ENCODE measurements at places on chromosomes 7 and 10.

DNA sequence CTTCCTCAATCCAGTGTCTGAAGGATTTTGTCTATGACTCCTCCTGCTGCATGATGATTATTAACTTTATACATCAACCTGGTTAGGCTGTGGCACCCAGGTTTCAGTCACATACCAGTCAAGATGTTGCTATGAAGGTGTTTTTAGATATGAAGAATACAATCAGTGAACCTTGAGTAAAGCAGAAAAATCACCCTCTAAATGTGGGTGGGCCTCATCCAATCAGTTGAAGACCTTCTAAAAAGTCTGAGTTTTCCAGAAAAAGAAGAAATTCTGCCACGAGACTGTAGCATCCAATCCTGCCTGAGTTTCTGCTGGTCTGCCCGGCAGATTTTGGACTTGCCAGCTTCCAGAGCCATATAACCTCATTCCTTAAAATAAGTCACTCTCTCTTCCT, 126.1 kb upstream of the FRMD4A start:
- no peak for DNase-seq

DNA sequence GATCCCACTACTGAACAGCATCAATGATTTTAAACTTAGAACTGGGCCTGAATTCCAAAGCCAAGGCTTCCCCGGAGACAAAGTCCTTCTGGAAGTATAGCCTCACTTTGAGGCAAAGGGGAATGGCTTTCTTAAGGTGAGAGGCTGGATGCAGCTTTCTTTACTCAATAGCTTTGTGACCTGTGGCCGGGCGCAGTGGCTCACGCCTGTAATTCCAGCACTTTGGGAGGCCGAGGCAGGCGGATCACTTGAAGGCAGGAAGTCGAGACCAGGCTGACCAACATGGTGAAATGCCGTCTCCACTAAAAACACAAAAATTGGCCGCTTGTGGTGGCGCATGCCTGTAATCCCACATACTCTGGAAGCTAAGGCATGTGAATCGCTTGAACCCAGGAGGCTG, 3.2 kb upstream of the FGFR2 start:
- no peak for DNase-seq

- no peak for DNase-seq
Measured at GRCh38 chr10:124026589-124026939, 66.8 kb downstream of the CHST15 start.

DNA sequence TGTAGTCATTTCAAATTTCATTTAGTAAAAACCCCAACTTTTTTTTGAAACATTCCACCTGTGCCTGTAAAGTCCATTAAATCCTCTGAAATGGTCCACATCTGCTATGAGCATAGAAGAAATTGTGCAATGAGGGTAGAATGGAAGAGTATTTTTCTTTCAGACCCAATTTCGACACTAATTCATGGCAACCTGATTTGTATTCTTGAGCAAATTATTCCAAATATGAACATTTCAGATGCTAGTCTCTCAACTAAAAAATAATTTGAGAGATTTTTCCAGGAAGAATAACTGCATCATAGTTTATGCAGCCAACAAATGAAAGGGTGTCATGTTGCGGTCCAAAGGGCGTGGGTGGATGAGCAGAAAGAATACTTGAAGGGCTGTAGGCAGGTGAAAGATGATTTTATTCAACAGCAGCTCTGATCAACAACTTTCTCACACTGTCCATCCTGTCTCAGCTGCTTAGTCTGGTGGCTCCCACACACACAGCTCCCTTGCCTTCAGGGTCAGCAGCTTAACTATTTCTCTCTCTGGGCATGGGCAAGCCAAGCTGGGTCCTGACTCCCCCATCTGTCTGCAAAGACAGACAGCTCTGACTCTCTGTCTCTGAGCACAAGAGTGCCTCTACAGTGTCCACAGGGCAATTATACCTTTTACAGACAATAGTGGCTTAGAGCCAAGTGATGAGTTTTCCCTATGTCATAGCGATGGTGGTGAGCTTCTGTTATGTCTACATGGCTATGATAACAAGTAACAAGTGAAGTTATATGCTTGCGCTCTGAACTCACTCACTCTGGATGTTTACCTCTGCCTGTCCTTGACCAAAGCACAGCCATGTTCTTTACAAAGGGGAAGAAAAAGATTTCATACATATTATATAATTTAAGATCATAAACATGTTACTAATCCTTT, 11.5 kb downstream of the STEAP2 start:
- DNase-seq = peak; percentile 56

- no peak for DNase-seq
Measured at GRCh38 chr10:4837551-4837950, 11.5 kb downstream of the AKR1E2 start.

GRCh38 chr10:49177391-49178355, 10.5 kb downstream of the TMEM273 start:
- DNase-seq = peak; percentile 70

DNA sequence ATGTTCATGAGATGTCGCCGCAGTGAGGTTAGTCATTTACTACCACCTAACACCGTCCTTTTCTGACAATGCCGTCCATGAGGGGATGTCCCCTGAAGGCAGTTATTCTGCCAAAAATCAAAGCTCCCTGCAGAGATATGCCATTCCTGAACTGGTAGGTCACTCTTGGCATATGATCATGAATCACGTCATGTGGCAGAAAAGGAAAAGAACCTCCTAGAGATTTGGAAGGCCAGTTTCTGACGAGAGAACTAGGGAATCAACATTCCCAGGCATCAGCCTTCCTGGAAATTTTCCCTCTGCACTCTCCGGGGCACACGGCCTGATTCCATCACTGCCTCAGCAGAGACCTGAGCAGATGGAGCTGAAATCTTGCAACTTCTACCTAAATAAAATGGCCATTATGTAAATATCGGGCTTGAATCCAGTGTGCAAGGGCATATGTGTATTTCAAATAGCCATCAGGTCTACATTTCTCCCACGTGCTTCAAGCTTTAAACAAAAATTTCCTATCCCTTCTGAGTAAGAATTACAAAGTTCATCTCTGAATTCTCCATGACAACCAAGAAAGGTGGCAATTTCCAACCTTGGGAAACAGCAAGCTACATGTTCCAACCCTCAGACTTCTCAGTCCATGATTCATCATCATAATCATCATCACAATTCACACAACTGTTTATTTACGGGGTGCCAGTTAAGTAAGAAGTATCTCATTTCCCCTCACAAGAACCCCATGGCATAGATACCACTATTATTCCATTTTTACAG, 46.5 kb downstream of the AMPH start:
- DNase-seq = peak; percentile 7

- DNase-seq = no peak
Measured at GRCh38 chr10:61475449-61475873, 22.3 kb upstream of the TMEM26 start.

DNA sequence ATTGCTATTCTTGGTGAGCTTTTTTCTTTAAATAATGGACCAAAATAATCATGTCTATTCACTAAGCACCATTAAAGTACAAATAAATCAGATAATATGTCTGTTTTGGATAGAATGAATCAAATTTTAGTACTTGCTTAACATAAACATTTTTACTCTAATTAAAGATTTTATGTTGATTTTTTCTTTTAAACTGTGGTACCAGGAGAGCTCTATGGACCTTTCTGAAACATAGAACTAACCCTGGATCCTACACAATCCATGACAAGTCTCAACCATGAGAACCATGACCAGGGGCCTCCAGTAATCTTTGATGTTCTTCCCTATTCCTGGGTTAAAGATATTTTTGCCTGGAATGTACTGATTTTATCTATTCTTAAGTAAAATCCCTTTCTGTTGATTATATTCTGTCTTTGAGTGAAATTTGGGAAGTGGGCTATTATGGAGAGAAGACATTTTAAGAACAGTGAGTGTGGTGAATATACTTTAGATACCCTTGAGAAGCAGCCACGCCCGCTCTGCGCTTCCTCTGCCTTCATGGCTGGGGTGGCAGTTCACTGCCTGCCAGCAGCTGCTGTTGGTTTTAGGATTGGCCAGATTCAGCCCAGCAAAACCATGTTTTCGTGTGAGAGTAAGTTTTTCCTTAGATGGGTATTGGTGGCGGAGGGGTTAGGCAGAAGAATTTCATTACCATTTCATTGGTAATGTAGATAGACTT, 42.2 kb upstream of the BHLHA15 start:
- DNase-seq = no peak

GRCh38 chr7:105250706-105251105, 138.0 kb downstream of the SRPK2 start:
- DNase-seq = no peak

DNA sequence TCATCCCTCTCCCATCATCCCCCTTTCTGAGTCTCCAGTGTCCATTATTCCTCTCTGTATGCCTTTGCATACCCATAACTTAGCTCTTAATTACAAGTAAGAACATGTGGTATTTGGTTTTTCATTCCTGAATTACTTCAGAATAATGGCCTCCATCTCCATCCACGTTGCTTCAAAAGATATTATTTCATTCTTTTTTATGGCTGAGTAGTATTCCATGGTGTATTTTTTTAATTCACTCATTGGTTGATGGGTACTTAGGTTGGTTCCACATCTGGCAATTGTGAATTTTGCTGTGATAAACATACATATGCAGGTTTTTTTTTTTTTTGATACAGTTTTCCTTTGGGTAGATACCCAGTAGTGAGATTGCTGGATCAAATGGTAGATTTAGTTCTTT, 40.4 kb downstream of the CCSER2 start:
- DNase-seq = no peak

DNA sequence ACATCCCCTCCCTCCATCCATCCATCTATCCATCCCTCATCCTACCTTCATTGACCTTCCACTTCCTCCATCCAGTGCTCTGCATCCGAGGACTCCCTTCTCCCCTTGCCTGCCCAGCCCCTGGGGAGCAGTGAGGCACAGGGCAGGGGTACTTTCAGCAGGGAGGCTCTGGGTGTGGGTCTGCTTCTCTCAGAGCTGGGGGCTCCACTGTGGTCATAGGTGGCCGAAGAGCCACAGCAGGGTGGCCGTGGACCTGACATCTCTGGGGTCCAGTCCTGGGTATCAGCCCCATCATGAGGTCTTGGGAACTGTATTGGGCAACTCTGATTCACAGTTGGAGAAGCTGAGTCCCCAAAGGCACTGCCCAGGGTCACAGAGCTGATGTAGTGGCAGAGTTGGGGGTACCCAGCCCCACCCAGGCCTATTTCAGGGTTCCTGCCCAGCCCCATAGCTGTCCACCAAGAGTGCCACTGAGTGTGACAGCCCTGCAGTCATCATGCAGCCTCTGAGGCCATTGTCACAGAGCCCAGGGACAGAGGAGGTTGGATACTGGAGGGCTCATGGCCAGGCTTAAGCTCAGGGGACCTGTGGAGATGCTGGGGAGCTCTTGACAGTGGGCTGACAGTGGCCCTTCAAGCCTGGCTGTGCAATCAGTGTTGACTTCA, 35.3 kb upstream of the DPYSL4 start:
- DNase-seq = no peak

DNA sequence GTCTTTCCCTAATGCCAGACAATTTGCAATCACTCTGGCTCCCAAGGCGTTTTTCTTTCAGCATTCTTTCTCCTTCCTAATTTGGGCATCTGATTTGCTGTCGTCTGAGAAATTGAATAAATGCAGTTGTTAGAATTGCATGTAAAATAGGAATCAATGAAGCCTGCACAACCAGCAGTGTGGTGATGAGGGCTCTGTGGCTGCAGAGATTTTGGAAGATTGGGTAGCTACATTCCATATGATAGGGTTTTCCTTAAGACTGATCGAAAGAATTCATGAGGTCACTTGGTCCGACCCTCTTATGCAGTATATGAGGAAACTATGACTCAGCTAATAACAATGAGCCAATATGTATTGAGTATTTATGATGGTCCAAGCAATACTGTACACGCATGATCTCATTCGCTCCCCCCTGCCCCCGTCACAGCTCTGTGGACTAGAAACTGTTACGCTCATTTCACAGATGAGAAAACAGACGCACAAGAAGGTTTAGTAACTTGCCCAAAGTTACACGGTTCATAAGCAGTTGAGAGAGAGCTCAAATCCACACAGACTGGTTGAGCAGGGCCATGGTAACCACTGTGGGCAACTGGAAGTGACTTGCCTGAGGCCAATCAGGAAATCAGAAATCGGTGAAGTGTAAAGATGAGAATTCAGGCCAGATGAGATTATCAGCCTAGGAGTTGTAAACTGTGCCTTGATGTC, 527.2 kb downstream of the GATA3 start:
- no peak for DNase-seq

DNA sequence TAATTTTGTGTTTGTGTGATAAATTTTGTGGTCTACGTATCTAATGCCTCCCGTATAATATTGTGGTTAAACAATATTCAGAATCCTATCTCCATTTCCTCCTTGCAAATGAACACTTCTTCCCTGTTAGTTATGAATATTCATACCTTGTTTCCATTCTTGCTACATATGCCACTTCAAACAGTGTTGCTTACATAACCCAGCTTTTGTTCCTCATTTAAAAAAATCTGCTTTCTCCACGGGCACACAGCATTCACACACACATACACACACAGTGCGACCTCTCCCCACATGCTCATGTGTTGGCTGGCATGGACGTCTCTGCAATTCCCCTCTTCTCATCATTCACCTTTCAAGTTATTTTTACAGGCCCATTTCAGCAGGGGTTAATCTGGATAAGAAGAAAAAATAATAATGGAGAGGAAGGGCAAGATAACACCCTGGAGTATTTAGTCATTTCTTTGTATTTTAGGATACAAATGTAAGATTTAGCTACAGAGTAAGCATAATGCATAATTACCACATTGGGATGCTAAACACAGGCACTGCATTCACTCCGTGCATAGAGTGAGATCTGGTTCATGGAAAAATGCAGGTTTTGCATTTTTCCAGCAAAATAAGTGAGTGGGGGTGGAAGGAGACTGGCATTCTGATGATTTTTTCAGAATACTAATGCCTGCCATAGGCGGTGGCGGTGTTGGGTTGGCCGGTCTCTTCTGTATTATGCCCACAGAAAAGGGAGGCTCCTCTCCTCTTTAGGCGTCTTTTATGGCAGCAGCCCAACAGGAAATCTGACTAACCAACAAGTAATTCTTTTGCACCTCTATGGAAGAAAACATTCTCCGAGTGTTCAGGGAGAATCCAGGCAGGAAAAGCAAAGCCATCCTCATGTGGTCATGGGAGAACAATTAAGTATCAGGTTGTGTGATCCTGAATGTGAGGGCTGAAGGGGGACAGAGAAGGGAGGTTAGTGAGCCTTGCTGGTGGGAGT, 31.7 kb upstream of the ELMO1 start:
- DNase-seq = no peak

DNA sequence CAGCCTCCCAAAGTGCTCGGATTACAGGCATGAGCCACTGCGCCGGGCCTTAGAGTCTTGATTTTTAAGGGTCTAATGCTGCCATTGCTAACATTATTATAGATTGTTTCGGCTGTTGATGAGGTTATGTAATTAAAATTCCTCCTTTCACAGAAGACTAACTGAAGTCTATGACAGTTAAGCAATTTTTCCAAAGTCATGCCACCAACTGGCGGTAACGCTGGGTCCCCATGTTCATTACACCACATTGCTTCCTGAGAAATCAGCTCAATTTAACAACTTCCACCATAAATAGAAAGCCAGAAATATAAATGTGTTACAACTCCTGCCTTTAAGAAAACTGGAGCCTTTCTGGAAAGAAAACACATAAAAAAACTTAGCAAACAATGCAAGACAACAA, 3.5 kb downstream of the ERLIN1 start:
- no peak for DNase-seq

- no peak for DNase-seq
Measured at GRCh38 chr10:97333601-97334369, 744 bp downstream of the FRAT2 start.

Measured in AG04450 (cell line).